ENCODE measurements at places on chromosomes 16 and 17.

DNA sequence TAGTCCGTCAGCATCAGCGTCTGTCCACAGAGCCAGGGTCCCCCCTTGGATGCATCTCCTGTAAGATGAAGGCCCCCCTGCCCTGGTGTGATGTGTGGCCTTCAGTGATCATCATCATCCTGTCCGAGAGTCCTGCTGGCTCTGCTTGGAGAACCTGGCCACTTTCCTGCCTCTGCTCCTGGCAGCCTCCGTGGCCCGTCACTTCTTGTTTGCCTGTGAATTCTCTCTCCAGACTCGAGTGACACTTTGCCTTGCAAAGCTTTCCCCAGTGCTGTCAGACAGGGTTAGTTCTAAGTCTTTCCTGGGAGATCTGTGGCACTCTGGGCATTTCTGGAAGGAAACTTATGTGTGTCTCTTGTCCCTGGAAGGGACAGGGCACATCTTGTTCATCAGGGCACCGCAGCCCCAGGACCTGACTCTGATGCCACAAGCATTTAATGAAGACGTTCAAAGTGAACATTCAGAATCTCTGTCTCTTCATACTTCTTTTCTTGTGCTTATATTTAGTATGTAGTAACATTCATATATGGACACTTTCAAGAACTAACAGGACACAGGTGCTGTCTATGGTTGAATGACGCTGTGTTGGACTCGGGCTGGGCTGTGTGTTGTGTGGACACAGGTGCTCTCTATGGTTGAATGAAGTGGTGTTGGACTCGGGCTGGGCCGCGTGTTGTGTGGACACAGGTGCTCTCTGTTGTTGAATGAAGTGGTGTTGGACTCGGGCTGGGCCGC lies 68.5 kb downstream of the RPTOR start:
- no peak for DNase-seq

DNA sequence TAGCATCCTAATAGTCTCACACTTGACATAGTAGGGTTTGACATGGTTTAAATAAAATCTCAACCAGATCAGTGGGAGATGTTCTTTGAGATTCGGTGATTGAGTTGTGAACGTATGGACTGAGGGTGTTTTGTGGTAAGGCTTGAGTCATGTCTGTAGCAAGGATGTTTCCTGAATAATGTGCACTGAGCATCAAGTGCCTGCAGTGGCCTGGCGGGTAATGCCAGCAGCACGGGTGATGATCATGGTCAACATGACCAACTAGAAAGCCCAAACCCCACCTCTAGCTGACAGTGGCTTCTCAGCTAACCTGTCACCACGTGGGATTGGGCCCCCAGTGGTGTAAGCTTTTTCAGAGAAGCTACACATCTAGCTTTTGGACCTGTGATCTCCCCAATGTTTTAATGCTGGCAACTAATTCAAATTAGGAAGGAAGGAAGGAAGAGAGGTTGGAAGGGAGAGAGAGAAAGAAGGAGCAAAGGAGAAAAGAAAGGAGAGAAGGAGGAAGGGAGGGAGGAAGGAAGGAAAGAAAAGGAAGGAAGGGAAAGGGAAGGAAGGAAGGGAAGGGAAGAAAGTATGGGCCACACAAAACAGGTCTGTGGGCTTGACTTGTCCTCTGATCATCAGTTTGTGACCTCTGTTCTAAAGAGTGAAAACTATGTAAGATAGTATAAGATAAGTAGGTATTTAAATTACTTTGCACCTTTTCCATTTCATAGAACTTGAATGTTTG lies 55.4 kb downstream of the WWOX start:
- no peak for DNase-seq

DNA sequence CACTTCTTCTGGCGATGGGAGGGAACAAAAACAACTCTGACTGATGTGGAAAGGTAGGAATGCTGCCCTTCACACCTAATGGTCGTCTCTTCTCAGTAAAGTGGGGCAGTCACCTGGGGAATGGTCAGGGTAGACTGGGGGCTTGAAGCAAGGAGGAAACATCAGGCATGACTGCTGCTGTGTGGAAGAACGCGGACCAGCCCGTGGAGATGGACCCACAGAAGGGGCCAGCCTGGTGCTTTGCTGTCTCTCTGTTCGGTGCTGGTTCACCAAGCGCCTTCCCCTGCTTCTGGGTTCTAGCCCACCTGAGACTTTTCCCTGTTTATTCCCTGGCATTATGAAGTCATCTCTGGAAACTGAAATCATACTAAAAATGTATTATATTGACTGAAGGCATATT lies 96.2 kb upstream of the DNAH17 start:
- DNase-seq: no peak

- no peak for DNase-seq
Observed at GRCh38 chr16:20903899-20904506, 3.4 kb downstream of the LYRM1 start.

- DNase-seq: no peak
Observed at GRCh38 chr17:54785643-54786268, 114.9 kb upstream of the TOM1L1 start.

Data from NCI-H226 (cell line).